ENCODE measurements at places on chromosomes 13 and 19. TPM values are rescaled to one million over a fixed set of nuclear protein-coding genes. Genes with fewer than 3 reads are reported as not detected.

GRCh38 chr13:31110617-31111016 is 51.1 kb downstream of the HSPH1 start:
- no peak for DNase-seq

DNA sequence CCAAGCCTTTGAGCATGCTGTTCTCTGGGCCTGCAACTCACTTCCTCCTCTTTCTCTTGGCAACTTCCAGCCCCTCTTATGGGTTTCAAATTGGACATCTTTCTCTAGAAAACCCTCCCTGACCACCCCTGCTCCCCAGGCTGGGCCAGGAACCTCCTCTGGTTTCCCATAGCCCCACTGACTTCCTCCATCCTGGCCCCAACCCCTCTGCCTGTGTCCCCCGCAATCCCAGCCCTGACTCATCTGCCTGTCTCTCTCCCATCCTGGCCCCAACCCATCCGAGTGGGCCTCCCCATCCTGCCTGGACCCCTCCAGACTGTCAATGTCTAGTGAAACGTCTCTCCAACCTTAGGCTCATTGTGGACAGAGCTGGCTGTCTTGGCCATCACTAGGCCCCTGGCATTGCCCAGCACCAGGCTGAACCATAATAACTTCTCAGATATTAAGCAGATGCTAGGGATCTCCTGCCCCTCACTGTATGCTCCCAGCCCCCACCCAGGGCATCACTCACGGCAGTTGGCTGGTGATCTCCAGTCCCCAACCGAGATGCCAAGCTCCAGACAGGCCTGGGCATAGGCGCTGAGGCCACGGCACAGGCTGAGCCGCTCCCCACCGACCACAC is 16.8 kb downstream of the FCGBP start:
- no peak for DNase-seq

GRCh38 chr19:47461876-47462275 is 9.8 kb downstream of the SLC8A2 start:
- no peak for DNase-seq

DNA sequence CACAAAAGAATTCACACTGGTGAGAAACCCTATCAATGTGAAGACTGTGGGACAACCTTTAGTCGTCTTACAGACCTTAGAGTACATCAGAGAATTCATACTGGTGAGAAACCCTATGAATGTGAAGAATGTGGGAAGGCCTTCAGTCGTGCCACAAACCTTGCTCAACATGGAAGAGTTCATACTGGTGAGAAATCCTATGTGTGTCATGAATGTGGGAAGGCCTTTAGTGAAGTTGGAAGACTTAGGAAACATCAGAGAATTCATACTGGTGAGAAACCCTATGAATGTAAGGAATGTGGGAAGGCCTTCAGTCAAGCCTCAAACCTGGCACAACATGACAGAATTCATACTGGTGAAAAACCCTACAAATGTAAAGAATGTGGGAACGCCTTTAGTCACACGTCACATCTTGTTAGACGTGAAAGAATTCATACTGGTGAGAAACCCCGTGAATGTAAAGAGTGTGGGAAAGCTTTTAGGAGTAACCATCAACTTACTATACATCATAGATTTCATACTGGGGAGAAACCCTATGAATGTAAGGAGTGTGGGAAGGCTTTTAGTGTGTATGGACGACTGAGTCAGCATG is 24.0 kb upstream of the ZNF573 start:
- DNase-seq, result no peak

DNA sequence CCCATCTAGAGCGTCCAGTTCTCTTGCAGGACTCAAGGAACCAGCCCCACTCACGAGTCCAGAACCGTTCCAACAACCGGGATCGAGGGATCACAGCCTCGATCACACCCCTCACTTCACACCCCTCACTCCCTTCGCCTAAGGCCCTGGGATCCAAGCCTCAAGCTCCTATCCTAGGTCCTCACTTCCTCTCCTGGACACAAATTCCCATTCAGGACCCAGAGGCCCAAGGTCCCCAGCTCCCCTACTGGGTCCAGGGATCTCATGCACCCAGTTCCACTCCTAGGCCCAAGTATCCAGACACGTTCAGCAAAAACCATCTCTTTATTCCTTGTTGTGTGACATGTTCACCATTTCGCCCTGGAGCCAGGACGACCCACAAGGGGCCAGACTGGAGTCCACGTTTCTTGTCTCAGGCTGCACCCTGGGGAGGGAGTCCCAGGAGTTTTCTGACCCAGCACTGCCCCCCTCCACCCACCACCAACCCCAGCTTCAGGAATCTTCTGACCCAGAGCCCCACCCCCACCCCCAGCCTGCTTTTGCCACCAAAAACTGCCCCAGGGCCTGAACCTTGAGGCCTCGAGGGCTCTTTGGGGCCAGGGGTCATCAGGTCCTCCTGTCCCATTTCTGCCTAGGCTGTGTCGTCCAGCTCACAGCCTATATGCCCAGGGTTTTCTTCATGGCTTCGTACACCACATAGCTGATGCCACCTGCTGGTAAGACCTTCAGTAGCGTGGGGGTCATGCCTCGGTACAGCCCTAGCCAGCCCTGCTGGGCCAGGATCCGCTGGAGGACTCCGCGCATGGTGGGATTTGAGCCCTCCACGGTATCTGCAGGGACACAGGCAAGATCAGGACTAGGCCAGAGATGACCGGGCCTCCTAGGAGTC is 1.4 kb upstream of the KHSRP start:
- no peak for DNase-seq

Gene DACH1
- 1.1 TPM for total RNA-seq
